ENCODE measurements at places on chromosomes 7 and 10.

DNA sequence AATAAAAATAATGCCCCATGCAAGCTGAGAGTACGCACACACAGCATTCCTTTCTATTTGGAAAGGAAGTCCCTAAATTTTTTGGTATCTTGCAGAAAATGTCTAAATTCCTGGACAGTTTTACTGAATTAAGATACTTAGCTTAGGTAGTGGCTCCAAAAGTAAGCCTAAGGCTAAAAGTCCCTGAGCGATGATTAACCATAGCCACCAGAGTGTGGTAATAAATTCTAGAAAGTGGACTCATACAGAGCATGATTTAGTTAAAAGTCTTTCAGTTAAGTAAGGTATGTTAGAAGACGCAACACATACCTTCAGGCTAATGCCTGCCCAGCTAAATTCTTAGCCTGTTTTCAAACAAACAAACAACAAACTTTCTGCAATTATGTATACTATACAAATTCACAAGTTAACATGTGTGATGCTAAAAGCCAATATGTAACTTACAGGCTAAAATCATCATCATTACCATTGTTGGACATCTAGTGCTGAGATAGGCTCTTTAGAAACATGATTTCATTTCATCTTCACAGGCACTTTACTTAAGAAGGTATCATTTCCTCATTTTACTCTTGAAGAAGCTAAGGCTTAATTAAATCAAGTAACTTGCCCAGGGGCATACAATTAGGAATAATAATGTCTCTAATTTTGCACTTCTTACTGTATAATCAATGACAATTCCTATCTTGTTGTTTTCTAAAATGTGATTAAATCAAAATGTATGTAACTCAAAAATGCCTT, 261.4 kb upstream of the YAE1 start:
- DNase-seq: no peak

DNA sequence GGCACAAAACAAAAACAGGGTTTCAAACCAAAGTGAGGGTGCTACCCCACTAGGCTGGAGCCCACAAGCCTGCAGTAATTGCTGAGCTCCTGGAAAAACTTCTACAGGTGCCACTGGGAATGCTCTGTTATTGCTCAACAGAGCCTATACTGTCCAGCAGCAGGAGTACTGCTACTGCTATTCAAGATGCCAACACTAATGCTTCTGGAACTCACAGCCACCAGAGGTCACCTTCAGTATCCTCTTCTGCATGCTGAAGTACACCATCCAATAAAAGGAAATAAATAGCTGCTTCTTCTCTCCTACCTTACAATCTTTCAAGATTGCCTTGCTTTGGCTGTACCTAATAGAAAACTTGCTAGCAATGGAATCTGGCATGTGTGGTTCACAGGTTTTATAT, 222.0 kb downstream of the LRRN3 start:
- DNase-seq: no peak

DNA sequence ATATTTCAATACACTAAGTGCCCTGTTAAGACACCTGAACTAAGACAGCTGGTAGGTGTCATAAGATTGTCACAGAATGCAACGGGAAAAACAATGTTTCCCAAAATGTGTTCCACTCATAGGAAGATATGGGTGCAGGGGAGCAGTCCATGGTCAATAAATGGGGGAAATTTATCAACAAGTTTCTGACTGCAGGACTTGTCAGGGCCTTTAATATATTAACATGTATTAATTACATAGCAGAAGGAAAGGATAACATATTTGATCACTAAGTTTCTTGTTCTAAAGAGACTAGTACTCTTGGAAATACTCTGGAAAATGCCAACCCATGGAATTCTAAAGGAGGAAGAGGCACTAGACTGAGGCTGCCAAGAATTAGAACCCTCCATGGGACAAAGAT, 6.7 kb downstream of the RBP3 start:
- no peak for DNase-seq

DNA sequence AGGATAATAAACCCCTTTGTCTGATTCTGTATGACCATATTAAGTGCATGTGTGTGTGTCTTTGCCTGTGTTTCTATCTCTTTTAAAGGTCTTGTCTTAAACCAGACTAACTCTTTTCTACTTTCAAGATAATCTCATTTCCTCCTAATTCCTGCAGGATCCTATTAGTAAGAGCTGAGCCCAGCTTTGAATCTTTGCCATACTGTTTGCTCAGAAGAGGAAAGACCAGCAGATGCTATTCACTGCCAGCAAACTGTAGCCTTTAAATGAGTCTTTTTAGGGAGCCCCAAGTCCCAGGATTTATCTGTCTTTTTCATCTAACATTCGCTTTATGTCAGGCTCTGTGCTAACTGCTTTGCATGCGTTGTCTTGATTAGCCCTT, 2.9 kb downstream of the GPR158 start:
- DNase-seq: no peak

DNA sequence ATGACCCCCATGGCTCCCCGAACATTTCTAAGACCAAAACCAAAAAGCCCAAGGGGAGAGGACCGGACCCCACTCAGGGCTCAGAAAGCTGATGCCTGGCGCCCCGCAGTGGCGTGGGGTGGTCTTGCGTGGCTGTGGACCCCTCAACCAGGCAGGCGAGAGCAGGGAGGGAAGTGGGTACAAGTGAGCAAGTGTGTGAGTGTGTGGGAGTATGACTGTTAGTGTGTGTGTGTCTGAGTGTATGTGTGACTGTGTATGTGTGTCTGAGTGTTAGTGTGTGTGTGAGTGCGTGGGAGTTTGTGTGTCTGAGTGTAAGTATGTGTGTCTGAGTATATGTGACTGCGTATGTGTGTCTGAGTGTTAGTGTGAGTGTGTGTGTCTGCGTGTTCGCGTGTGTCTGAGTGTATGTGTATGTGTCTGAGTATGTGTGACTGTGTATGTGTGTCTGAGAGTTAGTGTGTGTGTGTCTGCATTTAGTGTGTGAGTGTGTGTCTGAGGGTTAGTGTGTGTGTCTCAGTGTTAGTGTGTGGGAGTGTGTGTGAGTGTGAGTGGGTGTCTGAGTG, 34.0 kb upstream of the INSIG1 start:
- DNase-seq: no peak

GRCh38 chr7:19296617-19297016, 151.4 kb upstream of the FERD3L start:
- DNase-seq: no peak

DNA sequence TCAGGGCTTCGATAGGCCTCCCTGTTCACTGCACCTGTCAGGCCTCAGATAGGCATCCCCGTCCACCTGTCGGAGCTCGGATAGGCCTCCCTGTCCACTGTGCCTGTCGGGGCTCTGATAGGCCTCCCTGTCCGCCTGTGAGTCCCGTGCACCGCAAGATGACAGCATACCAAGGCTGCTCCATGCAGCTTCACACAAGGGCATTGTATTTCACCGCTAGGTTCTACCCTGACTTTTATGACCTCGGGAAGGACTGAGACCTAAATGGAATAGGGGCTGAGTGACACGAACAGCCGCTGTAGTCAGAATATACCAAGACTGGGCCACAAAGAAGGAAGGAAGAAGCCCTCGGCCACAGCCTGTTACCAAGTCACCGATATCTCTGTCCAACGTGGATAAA, 271.2 kb downstream of the DIP2C start:
- DNase-seq: no peak

DNA sequence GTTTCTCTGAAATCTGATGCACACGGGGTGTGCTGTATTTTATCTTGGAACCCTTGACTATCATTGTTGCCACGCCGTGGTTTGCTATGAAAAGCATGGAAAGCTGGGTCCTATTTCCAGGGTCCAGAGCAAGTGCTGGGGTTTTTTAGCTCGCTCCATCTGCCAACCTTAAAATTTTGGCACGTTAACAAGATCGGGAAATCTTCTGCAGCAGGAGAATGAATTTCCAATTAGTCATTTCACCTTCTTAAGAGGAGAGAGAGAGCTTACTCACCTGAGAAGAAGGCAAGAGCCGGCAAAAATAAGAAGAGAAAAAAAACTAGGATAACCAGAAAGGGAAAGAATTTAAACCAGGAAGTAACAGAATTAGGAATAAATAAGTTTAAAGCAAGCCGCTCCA, 223.6 kb upstream of the CELF2 start:
- no peak for DNase-seq

DNA sequence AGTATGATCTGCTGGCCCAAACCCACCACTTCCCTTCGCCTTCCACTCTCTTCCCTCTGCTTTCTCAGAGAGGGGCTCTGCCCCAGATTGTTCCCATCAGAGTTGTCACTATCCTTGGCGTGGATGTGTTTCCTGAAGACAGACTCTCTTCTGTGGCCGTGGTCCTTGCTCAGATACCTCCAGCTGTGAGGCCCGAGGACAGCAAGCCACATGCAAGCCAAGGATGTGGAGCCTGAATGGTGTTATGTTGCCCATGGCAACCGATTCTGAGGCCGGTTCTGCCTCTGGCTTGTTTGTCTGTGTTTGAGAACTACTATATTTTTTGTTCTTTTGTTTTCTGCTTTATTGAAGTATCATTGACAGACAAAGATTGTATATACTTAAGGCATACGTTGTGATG, 247.4 kb upstream of the PODXL start:
- DNase-seq: no peak

GRCh38 chr10:100934084-100934659, 21.4 kb downstream of the SLF2 start:
- DNase-seq: no peak

GRCh38 chr10:52637592-52637991, 135.0 kb downstream of the MBL2 start:
- no peak for DNase-seq

DNA sequence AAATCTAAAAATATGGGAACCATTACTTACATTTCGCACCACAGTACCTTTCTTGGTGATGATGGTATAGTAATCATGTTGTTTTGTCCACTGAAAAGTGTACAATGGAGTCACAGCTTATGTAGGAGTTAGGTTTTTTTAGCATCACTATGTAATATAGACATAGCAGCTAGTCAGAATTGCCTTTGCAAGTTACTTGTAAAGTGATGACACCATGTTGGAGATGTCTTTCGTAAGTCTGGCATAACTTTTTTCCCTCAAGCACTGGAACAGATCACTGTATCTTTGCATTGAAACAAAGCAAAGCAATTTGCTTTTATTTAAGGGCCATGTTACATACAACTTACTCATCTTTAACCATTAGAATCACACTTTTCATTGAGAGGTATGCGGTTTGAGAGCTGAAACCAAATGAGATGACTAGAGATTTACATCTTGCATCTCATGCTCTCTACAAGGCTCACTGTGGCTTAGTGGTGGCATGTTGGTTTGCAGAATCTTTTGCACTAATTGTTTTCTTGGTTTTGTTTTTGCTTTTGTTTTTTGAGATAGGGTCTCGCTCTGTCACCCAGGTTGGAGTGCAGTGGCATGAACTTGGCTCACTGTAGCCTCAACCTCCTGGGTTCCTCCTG, 18.3 kb downstream of the UBN2 start:
- DNase-seq: no peak

GRCh38 chr7:77759294-77759889, 38.8 kb downstream of the TMEM60 start:
- DNase-seq: peak; percentile 56

GRCh38 chr10:21048068-21048467, 151.0 kb upstream of the NEBL start:
- no peak for DNase-seq

DNA sequence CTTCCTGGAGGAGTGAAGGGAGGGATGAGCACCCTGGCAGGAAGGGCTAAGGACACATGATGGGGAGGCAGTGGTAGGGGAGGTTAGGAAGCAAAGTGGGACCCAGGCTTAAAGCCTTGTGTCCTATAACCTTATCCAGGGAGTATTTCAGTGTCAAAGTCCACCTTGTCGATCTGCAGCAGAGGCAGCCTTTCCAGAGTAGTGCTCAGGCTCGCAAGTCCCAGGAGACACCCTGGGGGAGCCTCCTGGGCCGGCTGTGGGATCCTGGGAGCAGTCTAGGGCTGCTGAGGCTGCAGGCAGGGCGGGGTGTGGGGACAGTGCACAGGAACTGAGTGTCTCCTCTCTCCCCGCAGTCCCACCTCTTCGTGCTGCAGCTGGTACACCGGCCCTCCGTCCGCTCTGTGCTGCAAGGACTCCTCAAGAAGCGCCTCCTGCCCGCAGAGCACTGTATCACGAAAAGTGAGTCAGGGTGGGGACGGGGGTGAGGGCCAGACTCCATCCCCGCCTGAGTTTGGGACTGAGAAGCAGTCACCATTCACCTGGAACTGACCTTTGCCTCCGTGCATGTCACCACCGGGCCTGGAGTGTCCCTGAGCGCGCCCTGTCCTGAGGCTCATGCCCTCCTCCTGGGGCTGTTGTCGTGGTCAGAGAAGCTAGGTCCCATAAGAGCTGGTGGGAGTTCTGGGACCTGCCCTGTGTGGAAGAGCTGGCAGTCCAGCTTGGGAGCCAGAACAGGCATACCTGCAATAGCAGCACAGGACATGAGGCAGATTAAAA, 45.3 kb upstream of the PPIF start:
- no peak for DNase-seq

DNA sequence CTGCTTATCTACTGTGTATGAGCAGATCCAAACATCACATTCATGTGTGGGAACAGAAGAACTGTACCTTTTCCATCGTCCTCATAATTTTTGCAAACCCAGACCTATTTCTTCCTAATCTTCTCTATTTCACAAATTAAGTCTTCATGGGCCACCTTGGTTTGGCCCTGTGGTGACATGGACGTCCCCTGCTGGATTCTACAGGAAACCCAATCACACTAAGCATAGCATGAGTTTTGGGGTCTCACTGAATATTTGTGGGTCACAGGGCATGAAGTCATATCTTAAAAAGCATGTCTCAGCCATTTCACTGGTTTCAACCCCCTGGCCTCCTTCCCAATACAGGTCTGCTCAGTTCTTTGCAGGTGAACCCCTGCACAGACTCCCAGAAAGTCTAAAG, 35.8 kb upstream of the CDCA7L start:
- no peak for DNase-seq

DNA sequence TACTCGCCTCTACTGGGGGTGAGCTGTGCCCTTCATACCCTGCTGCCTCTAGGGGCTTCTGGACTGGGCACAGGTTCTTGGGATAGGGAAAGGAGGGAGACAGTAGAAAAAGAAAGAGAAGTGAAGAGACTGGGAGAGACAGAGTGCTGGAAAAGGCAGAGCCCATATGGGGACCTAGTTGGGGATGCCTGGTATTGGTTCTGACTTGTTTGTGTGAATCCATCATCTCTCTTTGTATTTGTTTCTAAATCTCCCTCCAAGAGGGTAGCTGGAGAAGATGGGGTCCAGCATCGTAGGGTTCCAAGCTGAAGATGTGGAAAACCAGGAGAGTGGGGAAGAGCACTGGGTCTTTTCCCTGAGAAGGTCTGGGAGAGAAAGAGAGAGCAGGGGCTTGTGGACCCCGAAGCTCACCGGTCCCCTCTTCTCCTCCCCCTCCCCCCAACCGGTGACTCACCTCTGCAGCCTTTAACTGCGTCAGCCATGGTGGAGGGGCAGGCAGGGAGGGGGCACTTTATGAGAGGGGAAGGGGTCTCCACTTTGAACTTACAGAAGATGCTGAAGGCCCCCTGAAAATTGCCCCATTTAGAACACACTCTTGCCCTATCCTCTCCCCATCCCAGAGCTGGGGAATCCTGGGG, 3.2 kb upstream of the VGF start:
- no peak for DNase-seq

- no peak for DNase-seq
Observed at GRCh38 chr7:28705350-28705749, 252.8 kb downstream of the TRIL start.

Measured in renal pelvis (tissue), 12 donors.